Mesendoderm (in vitro differentiated cells): ENCODE measurements at places on chromosomes 1 and 21.

DNA sequence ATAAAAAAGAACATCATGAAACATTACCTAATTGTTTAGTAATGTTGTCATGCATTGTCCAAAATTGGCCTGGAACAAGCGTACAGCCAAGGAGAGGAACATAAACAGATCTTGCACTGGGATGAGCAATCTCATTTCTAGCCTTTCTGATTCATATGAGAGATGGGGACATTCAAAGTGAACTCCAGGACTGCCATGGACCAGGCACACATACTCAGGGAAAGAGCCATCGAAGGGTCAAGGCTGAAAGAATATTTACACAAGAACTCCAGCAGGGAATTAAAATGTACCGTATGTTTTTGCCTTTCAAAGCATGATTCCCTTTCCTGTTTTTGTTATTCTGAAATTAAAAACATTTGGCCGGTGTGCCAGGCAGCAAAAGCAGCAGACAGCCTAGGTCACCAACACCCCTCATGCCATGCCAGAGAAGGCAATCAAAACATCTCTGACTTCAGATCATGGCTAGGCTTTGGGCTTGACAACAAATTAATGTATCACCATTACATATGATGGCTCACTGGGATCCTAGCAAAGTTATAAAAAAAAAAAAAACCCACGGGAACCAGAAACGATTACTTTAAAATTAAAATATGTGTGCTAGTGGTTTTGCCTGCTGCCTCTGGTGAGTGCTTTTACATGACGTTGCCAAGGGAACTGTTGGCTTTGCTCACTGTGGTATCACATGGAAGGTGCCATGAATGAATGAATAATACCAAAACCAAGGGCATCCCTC is 159.8 kb downstream of the TGFBR3 start:
- no peak for DNase-seq

DNA sequence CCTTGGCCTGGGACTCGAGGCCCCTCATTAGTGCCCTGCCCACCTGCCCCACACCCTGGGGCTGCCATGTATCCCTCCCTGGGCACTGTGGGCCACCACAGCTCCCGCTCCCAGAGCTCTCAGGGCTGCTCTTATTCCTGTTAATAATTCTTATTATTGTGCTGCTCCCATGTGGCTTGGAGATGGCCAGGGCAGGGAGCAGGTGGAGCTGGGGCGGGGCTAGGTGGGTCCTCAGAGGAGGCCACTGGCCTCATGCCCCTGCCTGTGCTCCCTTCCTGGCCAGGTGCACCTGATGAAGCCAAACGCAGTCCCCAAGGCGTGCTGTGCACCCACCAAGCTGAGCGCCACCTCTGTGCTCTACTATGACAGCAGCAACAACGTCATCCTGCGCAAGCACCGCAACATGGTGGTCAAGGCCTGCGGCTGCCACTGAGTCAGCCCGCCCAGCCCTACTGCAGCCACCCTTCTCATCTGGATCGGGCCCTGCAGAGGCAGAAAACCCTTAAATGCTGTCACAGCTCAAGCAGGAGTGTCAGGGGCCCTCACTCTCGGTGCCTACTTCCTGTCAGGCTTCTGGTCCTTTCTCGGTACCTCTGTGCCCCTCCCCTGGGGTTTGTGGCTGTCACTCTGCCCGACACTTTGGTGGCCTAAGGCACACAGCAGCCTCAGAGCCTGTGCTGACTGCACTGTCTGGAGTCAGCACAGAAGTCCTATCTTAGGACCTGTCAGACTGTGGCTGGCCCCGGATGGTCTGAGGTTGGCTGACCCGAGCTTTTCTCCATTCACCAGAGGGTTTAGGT is 34.1 kb downstream of the BMP8A start:
- no peak for DNase-seq

- no peak for DNase-seq
Measured at GRCh38 chr1:99131546-99131945, 126.9 kb upstream of the PLPPR5 start.

DNA sequence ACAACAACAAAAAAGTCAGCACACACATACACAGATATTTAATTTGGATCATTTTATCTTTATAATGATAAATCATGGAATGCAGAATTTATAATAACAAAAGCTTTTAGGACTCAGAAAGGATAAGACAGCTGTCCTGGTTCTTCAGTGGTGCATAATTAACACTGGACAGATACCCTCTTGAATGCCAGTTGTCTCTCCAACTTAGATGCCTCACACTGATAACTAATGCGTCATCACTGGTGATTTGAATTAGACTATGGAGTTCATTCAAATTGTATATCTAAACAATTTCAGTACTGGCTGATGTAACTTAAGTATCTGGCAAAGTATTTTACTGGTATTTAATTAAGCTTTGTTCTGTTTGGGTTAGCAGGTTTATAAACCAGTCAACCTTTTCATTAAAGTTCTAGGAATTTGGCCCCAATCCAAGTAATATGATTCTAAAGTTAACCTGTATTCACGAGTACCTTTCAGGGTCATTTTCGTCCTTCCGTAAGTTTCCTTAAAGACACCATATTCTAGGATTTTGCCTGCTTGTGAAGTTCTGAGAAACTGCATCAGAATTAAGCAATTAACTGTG is 1199.5 kb upstream of the TMPRSS15 start:
- no peak for DNase-seq

- DNase-seq = no peak
Measured at GRCh38 chr1:160925652-160926244, 28.9 kb downstream of the ITLN2 start.
